Non-pigmented ciliary epithelial cell (primary cell): ENCODE measurements at places on chromosomes 16 and 17.

GRCh38 chr17:74163271-74163821, 40.1 kb upstream of the RPL38 start:
- no peak for DNase-seq

- no peak for DNase-seq
These were observed 136.0 kb downstream of the SDK2 start for GRCh38 chr17:73508057-73508930.

DNA sequence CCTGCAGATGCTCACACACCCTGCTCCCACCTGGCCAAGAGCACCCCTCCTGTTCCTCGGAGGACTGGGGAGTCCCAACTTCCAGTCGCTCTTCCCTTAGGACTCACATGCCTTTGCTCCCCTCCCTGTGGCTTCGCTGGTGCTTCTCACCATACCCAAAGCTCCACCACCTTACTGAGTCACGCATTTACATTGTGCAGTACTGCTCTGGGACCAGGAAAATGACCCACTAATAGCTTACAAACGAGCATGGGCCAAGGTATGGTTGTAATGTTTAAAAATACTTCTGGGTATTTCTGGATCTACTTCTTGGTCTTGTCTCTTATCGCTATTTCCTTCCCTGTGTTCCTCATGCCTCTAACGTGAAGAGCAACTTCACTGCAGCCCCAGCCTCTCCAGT, 41.0 kb upstream of the CDRT4 start:
- DNase-seq, result no peak

DNA sequence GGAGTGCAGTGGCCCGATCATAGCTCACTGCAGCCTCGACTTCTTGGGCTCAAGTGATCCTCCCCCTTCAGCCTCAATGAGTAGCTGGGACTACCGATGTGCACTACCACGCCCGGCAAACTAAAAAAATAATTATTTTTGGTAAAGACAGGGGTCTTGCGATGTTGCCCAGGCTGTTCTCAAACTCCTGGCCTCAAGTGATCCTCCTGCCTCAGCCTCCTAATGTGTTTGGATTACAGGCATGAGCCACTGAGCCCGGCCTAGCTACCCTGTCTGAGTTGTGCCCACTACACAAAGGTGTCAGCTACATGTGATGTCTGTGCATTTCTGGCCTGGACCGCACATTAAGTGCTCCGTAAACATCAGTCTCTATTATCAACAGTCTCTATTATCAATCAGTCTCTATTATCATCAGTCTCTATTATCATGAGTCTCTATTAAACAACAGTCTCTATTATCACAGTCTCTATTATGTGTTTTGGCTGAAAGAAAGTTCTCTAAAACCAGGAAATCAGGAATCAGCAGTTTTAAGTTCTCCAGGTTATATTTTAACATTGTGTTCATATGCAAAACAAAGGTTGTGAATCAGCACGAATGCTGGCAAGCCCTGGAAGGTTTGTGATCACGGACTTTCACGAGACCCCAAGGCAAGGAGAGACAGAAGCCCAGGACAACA, 721 bp upstream of the WWOX start:
- no peak for DNase-seq

DNA sequence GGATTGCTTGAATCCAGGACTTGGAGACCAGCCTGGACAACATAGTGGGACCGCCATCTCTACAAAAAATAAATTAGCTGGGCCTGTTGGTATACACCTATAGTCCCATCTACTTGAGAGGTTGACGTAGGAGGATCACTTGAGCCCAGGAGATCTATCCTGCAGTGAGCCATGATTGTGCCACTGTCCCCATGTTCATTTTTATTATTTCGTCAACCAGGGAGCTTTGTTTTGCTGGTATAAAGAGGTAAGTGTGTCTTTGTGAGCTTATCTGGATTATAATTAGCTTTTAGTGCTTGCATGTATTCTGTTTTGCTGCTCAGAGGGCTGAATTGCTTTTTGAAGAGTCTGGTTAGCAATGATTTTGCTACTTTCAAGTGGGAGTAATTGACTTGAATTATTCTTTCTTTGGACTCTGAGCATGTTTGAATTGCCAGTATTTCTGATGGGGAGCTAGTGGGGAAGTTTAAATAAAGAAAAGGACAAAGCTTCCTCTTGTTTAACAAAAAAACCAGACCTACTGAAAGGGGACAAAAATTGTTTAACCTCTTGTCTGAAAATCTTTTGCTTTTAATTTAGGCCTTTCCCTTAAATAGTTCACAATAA, 31.6 kb upstream of the BCAS3 start:
- no peak for DNase-seq

- DNase-seq, result no peak
These were observed 51.9 kb upstream of the HLF start for GRCh38 chr17:55212880-55213279.

GRCh38 chr17:66673668-66674276, 161.1 kb upstream of the CACNG5 start:
- peak; percentile 40 for DNase-seq

- DNase-seq, result no peak
These were observed 112.6 kb upstream of the LHX1 start for GRCh38 chr17:36824678-36825101.

DNA sequence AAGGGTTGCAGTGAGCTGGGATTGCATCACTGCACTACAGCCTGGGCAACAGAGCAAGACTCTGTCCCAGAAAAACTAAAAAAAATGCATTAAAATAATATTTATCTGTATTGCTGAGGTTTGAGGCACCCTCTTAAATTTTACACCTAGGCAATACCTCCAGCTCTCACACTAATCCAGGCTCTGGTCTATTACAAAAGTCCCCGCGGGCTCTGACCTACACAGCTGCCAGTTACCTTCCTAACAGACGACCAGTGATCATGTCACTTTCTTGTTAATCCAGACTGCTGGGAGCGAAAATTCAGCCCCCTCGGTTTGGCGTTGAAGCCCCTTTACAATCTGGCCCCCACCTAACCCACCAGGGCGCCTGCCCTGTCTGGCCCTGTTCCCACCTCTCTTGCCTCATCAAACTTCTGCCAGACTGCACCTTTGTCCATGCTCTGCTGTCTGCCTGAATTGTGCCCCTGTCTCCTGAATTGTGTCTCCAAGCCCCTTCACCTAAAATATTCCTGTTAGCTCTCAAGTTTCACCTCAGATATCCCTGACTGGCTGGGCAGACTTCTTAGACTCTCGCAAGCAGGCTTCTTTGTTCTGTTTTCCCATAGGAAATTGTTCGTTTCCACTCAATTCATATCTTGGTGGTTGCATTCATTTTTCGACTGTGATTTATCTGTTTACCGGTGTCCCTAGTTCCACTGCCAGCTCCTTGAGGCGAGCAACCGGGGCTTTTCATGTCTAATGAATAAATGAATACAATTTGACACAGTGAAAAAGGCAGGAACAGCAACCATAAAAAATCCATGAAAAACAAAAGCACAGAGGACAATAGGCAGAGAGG, 65.9 kb downstream of the PITPNC1 start:
- no peak for DNase-seq

- DNase-seq, result no peak
These were observed 33.8 kb upstream of the KPNB1 start for GRCh38 chr17:47615766-47616424.

DNA sequence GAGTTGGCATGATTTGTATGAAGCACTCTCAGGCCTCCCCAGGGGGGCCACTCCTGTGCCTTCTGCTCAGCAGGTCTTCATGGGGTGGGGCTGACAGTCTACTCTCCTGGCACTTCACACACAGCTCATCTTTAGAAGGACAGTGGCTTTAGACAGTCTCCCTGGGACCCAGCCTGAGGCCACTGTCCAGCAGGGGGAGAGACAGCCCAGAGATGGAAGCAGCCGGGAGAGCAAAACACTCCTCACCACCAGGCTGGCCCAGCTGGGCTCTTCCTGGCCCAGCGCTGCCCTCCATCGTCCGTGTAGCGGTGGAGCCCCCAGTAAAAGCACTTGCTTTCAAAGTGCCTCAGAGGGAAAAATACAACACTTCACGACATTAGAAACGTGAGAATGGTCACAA, 62.0 kb upstream of the CRHR1 start:
- no peak for DNase-seq

DNA sequence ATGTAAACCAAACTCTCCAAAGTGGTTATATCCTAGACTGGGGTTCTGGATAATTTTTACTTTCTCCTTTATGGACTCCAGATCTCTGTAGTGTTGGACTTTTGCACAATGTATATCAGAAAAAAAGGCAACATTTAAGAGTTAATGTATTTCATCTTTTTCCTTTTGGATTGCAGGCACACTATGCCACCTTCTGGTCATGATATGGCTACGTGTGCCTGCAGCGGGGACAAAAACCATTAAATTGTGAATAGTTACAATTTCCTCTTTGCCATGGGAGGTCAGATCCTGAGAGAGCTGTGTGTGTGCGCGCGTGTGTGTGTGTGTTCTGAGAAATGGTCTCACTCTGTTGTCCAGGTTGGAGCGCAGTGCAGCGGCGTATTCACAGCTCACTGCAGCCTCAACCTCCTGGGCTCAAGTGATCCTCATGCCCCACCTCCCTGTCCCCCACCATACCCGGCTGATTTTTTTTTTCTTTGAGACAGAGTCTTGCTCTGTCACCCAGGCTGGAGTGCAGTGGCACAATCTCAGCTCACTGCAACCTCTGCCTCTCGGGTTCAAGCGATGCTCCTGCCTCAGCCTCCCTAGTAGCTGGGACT, 4.3 kb upstream of the SGF29 start:
- DNase-seq, result no peak

- no peak for DNase-seq
These were observed 6.1 kb downstream of the SMIM5 start for GRCh38 chr17:75639327-75639726.

GRCh38 chr16:79097771-79098170, 502.8 kb downstream of the MAF start:
- no peak for DNase-seq

DNA sequence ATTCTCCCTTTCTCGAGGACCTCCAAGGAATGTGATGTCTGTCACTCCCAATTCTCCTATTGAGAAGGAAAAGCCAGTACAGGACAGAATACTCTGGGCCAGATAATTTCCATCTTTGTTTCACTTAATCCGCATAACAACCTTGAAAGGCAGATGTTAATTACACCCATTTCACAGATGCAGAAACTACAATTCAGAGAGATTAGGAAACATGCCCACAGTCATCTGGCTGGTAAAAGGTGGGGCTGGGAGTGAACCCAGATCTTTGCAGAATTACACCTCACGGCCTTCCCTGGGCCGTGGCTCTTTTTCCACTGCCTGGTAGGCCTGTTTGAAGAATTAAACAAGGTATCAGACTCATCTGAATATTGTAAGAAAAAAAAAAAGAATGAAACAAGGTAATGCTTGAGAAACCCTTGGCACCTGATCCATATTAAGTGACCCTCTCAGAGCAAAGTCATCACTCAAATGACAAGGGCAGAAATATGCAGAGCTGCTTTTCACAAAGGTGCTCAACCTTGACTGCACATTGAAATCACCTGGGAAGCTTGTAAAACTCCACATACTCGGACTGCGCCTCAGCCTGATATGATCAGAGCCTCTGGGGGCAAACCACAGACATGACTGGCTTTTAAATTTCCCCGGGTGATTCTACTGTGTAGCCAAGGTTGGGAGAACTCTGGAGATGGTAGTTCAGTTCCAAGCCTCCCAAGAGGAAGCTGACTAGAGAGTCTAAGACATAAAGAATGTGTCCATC, 16.6 kb upstream of the G6PC1 start:
- no peak for DNase-seq

GRCh38 chr17:27530764-27531391, 74.6 kb downstream of the KSR1 start:
- DNase-seq, result no peak

DNA sequence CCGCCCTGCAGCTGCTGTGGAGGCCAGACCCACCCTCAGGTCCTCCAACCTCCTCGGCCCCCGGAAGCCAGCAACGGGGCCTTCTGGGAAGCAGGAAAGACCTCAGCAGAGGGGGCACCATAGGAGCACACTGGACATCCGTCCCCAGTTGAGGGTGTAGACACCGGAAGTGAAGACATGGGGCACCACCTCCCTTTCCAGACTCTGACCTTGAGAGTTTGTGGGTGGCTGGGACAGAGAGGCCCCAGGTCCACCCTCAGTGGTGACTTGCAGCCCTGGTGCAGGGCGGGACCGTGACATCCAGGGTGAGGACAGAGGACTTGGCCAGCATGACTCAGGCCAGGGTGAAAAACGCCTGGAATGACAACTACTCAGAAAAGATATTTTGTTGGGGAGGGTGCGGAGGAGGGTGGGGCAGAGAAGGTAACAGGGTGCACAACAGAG, 19.9 kb downstream of the CEP295NL start:
- DNase-seq, result no peak

DNA sequence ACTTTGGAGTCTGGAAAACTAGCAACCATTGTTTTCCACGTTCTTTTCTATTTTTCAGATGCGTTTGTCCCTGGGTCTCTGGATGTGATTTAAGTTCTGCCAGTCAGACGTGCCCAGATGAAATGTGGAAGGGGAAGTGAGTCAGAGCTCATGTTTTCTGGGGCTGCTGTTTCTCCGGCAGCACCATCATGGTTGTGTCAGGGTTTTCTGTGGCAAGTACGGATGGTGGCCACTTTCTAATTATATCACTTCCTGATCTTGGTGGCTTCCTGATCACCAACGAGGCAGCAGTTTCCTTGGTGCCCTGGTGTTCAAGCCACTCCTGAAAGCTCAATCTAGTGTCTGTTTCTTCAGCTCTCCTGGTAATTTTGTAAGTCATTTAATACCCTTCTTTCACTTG, 31.4 kb upstream of the PMFBP1 start:
- no peak for DNase-seq

DNA sequence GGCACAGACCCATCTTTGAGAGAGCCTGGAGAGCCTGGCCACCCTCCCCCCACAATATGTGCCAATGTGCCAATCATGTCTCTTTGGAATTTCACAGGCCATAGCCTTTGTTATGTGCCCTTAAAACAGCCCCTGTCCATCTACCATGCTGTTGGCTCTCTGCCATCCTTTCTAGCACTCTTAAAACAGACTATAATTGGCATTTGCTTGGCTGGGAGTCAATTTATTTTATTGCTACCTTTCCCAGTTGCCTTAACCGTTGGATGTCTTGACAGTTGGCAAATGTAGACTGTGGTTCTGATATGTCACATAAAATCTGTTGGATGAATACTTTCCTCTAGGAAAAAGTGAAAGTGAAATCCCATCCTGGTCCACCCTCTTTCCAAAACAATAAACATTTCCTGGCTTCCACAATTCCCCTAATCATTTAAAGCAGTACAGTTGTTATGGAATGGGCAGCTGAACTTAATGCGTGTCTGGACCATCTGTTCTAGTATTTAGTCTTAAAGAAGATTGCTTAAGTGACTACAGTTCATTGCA, 394.0 kb downstream of the KCNJ2 start:
- DNase-seq, result no peak

GRCh38 chr17:49996121-49996494, 1.1 kb upstream of the DLX3 start:
- DNase-seq, result no peak
